ENCODE measurements at places on chromosomes 2 and 18. TPM values are rescaled to one million over a fixed set of nuclear protein-coding genes. Genes with fewer than 3 reads are reported as not detected.

The CFAP65 gene
- not detected for total RNA-seq

The MFSD2B gene
- total RNA-seq = not detected

The TBR1 gene
- total RNA-seq = not detected

- no peak for DNase-seq
Measured at GRCh38 chr2:102434655-102435381, 11.9 kb downstream of the IL18RAP start.

DNA sequence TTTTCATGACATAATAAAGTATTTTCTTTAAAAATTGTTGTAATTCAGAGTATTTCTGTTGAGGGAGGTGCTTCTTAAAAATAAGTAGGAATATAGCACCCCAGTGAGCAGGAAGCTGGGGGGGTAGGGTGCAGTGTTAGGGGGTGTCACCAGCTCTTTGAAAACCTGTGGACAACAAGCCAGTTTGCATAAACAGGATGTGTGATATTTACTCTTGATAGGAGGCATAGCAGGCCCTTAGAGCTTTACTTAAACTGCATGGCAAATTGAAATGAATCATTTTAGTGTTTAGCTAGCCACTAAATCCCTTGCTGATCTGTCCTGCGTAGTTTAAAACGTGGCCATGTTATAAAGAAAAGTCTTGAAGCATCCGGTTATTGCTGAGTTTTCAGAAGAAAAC, 8.4 kb downstream of the TGIF1 start:
- DNase-seq = no peak
